Cerebellum (tissue), 4 donors: ENCODE measurements at places on chromosomes 2 and 18. TPM values are rescaled to one million over a fixed set of nuclear protein-coding genes. Genes with fewer than 3 reads are reported as not detected.

GRCh38 chr2:8502316-8502715 lies 179.5 kb upstream of the ID2 start:
- DNase-seq, result no peak

Gene CYS1
- total RNA-seq, result 0.45 TPM

DNA sequence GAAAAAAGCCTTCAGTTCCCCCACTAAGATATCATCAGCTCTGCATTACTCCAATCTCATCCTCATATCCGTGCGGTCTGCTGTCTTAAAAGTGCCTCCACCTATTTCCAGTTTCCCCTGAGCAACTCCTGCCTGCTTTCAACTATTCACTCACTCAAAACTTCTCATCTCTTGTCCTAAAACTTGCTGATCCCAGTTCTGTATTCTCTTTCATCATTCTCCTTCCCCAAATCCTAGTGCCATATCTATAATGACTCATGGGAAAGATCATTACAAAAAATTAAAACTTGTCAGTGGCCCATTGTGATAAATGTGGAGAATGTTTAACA lies 20.0 kb downstream of the ACVR1 start:
- DNase-seq, result no peak

DNA sequence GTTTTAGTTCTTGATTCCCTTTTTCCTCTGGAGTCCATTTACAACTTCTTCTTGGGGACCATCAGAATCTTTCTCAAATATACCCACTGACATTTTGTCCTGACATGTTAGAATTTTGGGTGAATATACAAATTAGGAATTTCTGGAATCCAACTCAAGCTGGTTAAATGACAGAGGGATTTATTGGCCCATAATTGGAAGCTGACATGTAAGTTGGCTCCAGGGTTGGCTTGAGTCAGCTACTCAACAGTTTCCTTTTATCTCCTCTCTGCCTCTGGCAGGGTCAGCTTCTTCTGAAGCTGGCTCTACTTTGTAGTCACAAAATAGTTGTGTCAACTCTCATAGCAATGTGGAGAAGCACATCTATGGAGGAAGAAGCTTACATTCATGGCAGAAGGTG lies 36.6 kb upstream of the PPP1R1C start:
- no peak for DNase-seq

DNA sequence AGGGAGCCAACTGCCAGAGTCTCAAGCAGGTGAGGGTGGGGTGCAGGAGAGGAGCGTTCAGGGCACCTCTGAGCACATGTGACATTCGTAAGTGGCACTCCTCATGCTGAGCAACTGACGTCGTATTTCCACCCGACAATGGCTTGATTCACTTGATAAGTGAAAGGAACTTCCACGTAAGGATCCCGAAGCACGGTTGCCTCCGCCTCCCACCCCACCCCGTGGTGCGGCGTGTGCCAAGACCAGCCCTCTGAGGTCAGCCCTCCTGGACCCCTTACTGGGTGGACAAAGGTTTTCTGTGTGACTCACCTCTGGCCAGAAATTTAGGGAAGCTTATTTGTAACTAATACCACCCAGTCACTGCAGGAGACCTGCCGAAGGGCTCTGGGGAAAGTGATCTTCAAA lies 59.9 kb downstream of the AGAP1 start:
- DNase-seq, result no peak

DNA sequence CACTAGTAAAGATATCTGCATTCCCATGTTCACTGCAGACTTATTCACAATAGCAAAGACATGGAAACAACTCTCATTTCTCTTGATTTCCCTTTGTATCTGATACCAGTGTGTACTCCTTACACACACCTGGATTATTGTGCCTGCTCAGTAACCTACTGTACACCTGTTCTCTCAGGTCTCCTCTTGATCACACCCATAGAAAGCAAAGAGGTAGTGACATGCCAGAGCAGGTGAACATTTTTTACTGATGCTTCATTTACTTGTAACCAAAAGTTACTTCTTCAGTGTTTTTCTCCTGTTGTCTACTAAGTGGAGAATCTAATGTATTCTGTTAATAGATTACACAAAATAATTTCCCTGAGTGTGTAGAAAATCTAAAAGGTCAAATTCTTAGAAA lies 46.8 kb downstream of the CDH19 start:
- no peak for DNase-seq

DNA sequence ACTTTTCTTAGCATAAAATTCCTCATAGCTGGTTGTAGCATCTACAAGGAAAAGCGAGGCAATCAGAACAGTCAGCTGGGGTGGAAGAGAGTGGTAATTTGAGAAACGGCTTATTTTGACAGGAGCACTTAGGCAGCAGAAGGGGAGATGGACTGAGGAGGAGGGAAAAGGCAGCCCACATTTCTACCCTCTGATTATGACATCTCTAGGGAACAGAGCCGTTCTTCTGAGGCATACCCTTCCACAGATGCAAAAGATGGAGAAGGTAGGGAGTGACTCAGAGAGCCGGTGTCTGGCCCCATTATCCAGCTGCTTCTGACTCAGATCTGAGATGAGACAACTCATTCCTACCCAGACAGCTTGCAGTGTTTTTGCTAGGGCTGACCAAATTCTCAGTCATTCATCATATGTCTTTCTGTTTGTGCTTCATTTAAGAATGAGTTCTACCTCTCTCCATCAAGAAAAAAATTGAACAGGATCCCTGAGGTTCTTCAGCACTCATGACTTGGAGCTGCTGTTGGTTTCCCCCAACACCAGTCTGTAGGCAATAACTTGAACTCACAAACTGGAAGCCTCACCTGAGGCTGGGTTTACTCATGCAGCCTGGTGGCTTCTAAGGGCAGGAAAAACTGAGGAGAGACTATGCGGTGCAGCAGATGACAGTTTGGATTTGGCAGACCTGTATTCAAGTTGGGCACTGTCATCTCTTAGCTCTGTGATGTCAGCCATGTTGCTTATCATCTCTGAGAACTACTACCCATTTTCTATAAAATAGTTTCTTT lies 15.9 kb upstream of the SEC11C start:
- no peak for DNase-seq

Gene TIGD1
- 10.9 TPM for total RNA-seq

GRCh38 chr2:15948704-15948957 lies 8.3 kb downstream of the MYCN start:
- no peak for DNase-seq

GRCh38 chr18:32389858-32390257 lies 80.8 kb downstream of the GAREM1 start:
- no peak for DNase-seq

- DNase-seq, result no peak
Measured at GRCh38 chr2:854460-854859, 96.2 kb upstream of the SNTG2 start.

Gene ECEL1
- total RNA-seq, result 6.5 TPM

Gene ARHGEF33
- 26.1 TPM for total RNA-seq

Gene DTNA
- total RNA-seq, result 86.1 TPM

DNA sequence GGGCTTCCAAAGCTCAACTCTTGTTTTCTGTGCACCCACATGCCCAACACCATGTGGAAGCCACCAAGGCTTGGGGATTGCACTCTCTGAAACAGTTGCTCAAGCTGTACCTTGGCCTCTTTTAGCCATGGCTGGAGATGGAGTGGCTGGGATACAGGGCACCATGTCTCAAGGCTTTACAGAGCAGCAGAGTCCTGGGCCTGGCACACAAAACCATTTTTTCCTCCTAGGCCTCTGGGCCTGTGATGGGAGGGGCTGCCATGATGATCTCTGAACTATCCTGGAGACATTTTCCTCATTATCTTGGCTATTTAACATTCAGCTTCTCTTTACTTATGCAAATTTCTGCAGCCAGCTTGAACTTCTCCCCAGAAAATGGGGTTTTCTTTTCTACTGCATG lies 179.7 kb upstream of the LRP1B start:
- DNase-seq, result no peak

Gene IL36RN
- not detected for total RNA-seq
